Astrocyte of the cerebellum (primary cell): ENCODE measurements at places on chromosomes 7 and 10.

DNA sequence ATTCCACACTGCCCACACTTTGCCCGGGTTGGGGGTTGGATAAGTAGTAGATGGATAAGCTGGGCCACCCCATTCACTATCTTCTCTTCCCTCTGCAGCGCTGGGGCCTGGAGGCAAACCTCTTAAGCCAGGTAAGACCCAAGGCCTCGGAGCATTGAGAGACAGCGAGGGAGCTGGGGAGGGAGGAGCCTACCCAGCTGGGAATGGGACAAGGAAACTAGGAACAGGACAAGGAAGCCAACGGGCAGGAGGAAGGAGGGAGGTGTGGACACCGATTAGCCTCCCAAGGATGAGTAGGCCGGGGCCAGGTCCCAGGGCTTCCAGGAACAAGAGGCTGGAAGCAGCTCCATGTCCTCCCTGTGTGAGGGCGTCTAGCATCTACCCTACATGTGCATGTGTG lies 9.6 kb downstream of the ELN start:
- no peak for DNase-seq

DNA sequence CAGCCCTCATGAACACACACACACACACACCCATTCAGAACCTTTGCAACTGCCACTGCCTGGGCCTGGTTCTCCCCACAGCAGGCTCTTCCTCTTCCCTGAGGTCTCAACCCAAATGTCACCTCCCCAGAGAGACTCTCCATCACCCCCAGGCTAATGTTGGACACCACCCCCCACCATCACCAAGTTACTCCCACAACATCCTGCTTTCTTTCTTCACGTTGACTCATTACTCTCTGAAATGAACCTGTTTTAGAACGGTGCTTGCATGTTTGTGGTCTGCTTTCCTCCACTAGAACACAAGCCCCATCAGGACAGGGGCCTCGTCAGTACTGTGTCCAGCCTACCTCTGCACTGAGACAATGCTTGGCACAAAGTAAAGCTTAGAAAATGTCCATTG lies 16.0 kb downstream of the AFAP1L2 start:
- DNase-seq: no peak

- DNase-seq: no peak
These were observed 295.9 kb downstream of the TFEC start for GRCh38 chr7:115734641-115735040.

- DNase-seq: no peak
These were observed 933.6 kb upstream of the ZWINT start for GRCh38 chr10:57294698-57295097.

GRCh38 chr7:139242741-139243281 lies 11.8 kb downstream of the UBN2 start:
- no peak for DNase-seq

DNA sequence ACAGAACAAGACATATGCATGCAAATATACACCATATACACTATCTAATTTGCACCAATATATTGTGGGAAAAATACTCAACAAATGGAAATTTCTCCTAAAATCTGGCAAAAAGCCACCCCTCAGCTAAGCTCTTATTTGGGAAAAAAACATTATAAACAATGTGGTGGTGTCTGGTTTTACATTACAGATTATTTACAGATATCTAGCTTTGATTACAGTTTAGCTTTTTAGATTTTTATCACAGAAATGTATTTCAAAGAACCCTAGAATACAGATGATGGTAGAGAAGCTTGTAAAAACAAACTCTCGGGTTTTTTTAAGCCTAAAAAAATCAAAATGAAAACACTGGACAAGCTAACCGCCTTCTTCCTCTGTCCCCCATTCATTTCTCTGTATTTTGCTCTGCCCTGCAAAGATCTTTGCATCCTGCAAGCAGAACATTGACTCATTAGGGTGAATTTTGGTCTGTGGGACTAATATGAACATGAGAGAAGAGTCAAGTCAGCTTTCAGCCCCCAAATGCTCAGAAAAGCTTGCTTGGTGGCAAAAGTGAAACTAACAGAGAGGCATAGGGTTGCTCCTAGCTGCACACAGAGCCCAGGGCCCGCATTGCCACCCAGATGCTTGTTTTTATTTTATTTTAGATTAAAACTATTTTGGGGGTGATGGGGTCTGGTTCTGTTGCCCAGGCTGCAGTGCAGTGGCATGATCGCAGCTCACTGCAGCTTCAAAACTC lies 88.8 kb upstream of the LYZL1 start:
- DNase-seq: no peak
